C1 segment of cervical spinal cord (tissue), 14 donors: ENCODE measurements at places on chromosomes 6 and 20.

GRCh38 chr6:136720045-136720770 is 72.1 kb downstream of the MAP3K5 start:
- no peak for DNase-seq

DNA sequence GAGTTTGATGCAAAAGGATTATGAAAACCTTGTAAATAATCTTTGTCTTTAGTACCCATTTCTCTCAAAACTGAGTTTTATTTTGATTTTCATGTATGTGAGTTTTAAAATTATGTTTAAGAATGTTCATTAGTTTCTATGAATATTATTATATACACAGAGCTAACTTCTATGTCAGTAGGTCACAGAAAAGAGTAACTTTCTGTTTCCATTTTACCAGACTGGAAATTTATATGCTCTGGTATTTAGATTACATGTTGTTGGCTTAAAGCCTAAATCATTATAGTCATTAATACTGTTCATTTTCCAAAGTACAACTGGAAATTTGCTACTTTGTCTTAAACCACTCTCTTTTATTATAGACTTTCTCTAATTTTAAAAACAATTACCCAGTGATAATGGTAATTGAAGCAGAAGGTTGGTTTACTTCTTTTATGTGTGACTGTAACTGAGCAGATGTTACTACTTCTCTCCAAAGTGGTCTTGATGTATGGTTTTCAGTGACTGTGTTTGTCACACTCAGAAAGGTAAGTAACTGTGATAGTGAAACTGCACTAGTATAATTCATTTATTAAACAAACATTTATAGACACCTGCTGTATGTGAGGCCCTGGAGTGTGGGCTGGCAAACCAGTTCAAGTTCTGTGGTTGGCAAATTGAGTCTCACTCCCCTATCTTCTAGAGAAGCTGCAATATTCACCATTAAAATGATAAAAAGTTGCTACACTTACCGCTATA is 13.2 kb downstream of the CRYBG1 start:
- no peak for DNase-seq

DNA sequence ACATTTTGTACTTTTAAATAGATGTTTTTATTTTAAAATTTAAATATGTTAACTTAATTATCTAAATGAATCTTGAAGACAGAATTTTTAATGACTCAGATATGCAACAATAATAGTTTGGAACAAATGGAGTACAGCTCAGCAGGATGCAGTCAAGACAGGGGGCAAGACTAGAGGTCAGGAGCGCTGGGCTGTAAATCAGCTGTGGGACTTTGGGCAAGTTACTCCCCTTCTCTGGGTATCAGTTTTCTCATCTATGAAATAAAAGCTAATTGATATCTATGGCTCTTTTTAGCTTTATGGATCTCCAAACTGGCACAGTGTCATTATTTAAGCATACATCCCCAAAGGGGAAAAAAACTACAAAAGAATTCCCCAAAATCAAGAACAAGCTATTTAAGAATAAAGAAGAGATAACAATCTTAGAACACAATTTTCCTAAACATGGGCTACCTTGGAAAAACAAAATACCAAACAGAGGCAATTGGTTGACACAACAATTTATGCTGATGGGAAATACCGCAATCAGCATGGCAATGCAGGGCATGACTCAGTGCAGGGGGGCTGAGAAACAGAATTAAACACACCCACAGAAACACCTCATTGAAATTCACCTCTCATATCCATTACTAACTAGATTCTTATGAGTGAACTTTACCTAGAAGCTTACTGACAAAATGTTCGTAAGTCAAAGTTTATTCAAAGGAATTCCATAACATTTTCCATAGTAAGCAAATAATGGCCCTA is 188.2 kb downstream of the SIM1 start:
- no peak for DNase-seq

DNA sequence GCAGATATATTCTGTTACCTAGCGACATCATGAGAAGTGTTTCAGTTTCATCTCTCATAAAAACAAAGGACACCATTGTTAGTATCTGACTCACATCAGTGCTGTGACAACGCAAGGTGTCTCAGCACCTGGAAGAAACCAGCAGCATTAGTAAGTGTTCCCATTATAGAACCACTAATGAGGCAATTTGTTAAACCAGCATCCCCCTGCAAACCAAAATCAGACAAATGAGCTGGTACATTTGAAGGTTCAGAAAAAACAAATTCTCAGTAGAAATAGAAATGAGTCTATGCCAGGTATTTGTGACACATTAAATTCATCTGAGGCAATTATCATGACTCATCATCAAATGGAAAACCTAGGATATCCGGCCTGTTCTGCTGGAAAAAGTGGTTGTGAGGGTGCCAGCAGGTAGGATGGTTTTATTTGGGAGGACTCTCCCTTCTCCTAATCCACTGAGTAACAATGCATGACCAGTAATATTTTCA is 151.7 kb downstream of the TMEM200A start:
- no peak for DNase-seq

DNA sequence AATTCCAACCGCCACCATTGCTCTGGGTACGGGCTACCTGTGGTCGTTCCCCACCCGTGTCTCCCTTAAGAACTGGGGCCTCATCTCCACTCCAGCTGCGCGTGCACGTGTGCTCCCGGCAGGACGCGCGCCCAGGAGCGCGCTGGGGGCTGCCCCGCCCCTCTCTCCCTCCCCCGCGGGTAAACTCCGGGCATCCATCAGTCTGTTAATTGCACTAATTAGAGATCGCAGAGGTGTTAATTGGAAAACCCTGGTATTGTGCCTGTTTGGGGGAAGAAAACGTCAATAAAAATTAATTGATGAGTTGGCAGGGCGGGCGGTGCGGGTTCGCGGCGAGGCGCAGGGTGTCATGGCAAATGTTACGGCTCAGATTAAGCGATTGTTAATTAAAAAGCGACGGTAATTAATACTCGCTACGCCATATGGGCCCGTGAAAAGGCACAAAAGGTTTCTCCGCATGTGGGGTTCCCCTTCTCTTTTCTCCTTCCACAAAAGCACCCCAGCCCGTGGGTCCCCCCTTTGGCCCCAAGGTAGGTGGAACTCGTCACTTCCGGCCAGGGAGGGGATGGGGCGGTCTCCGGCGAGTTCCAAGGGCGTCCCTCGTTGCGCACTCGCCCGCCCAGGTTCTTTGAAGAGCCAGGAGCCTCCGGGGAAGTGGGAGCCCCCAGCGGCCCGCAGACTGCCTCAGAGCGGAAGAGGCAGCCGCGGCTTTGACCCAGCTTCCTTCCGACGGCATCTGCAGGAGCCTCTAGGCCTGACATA is 14.4 kb downstream of the FOXP4 start:
- no peak for DNase-seq

DNA sequence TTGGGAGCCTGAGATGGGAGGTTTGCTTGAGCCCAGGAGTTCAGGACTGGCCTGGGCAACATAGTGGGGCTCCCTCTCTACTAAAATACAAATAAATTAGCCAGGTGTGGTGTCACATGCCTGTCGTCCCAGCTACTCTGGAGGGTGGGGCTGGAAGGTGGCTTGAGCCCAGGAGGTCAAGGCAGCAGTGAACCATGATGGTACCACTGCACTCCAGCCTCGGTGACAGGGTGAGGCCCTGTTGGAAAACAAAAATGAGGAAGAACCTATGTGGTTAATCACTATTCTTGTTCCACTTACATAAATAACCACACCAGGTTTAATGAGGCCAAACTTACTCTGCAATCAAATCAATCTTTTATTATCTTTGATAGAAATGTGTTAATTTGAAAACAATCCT is 5.4 kb downstream of the PPDPF start:
- DNase-seq, result no peak

GRCh38 chr20:33284937-33285336 is 1.9 kb downstream of the BPIFB1 start:
- no peak for DNase-seq

GRCh38 chr20:43442282-43442880 is 15.3 kb upstream of the SRSF6 start:
- DNase-seq, result no peak

DNA sequence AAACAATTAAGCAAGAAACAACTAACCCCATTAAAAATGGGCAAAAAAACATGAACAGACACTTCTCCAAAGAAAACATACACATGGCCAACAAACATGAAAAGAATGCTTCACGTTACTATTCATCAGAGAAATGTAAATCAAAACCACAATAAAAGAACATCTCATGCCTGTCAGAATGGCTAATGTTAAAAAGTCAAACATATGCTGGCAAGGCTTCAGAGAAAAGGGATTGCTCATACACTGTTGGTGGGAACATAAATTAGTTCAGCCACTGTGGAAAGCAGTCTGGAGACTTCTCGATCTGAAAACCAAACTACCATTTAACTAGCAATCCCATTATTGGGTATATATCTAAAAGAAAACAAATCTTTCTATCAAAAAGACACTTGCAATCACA is 217.5 kb downstream of the TINAG start:
- DNase-seq, result no peak
